HFFc6 (cell line): ENCODE measurements at places on chromosomes 7 and 10. TPM values are rescaled to one million over a fixed set of nuclear protein-coding genes. Genes with fewer than 3 reads are reported as not detected.

- DNase-seq, result no peak
These were observed 68.4 kb upstream of the RAPGEF5 start for GRCh38 chr7:22425361-22425760.

- DNase-seq, result no peak
These were observed at the start of gene ELFN1 for GRCh38 chr7:1669954-1670893. Gene ELFN1, plus strand, starts transcription at chr7:1670277. Its CDS starts 74,320 bp downstream, at chr7:1744597.

Gene FAM25C
- total RNA-seq, result not detected in 3 replicates

DNA sequence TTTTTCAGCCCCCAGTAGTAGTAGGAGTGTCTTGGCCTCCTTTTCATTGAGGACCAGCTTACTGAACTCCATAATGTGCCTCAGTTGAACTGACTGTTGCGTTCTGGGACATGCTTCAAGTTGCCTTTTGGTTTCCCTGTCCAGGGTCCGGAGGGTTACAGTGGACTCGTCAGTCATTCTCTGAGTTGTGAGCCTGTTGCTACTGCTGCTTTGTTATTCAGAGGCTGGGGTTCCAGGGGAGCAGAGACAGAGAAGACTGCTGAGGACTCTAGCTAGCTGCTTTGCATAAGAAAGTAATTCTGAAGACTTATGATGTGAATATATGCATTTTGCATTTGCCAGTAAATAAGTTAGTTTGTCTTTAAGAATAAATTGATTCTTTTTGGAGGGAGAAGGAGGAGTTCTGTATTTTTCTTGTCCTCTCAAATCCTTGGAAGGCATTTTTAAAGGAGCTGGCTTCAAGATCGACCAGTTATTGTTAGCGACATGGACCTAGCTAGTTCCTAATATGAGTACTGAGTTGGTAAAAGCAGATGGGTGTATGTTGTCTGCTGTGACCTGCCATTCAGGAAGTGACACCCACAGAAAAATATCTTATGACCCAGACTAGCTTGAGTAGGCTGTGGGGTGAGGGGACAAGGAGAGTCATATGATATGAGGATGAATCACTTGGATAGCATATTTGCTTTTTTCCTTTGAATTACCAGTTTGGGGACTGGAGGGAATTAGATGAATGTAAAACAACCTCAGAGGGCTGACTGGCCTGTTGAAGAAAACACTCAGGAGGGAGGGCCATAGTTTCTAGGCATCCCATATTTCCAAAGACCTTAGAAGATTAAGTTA is 8.3 kb downstream of the PI4K2A start:
- peak; percentile 94 for DNase-seq

- no peak for DNase-seq
These were observed 75.9 kb downstream of the FAM204A start for GRCh38 chr10:118266098-118266748.

DNA sequence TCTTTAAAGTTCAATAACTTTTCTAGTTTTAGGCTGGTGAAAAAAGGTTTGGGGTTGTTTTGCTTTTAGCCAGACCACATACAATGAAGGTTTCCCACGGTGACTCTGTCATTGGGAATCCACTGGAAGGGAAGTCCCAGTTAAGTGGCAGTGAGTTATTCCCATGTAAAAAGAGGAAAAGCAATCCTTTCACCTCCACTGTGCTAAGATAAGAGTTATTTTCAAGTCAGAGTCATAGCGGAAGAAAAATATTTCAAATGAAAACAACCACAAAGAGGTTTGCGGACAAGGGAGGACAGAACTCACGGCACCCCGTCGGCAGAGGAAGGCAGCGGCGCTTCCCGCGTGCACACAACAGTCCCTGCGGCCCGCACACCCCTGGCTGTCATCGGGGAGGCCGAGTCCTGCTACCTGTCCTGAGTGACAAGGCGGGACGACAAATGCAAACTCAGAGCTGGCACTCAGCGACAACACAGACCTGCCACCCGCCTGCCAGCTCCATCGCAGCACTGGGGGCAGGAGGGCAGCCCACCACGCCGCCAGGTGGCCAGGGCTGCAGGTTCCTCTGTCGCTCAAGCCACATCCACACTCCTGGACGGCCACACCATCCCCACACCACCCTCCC is 9.3 kb upstream of the PAPOLB start:
- no peak for DNase-seq

Gene EPC1
- total RNA-seq, result 15.8 and 17.4 TPM in 2 replicates

Gene HOXA9
- 24.5 to 37.0 TPM (median 30.8 TPM) in 3 replicates for total RNA-seq

Gene TAS2R41
- not detected in 3 replicates for total RNA-seq
